AG08396 (cell line): ENCODE measurements at places on chromosomes 6 and 20.

DNA sequence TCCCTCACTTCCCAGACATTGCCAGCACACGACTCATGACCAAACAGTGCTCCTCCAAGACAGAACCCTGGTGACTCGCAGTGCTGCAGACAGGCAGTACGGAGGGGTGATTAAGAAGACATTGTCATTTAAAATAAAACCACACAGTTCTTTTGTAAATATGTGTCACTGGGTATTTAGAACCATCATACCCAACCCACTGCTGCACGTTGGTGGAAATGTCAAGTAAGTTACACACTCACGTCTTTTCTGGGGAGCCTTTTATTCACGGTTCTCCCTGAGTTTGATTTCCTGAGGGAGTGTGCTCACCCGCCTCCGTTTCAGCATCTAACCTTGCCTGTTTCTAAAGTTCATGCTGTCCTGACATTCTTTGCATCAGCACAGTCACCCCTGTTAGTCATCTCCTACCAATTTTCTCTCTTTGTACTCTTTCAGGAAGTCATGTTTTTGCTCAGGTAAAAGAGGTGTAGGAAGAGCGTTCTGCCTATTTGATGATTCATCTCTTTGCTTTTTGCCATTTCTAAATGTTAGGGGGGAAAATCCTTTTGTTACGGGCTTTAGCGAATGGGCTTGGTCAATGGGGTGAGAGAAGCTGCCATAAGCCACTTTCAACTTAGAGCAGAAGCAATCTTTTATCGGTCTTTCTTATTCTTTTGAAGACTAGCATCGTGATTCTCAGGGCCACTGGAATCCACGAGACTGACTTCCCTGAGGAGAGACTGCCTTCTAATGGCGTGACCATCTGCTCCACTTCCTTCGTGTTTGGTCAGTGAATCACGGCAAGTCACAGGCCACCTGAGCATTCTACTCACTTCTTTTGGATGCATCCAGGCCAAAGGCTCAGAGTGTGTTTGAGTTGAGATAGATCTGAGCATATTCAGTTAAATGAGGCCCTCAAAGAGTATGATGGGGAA is 512.8 kb upstream of the JARID2 start:
- DNase-seq: peak; percentile 27

- DNase-seq: no peak
Observed at GRCh38 chr6:38750968-38751615, 36.0 kb downstream of the DNAH8 start.

DNA sequence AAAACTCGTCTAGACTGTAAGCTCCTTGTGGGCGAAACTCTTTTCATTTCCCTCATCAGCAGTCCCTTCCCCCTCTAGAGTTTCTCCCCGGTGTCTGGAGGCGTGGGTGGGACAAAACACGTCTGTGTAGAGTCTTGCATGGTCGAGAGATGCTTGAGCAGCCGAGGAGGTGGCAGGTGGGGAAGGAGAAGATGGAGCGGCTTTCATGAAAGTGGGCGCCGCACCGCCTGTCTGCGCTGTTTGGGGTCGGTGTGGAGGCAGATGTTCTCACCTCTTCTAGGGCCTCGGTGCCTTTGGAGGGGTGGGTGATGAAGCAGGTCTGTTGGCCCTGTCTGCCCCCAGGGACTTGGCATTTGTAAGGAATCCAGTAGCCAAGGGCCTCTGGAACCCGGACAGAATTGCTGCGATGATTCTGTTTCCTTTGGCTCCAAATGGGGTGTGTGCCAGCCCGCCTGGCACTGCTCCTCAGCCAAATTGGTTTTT is 1.2 kb downstream of the BRPF3 start:
- DNase-seq: no peak

GRCh38 chr6:133241901-133242636 is 912 bp downstream of the EYA4 start:
- DNase-seq: peak; percentile 26

DNA sequence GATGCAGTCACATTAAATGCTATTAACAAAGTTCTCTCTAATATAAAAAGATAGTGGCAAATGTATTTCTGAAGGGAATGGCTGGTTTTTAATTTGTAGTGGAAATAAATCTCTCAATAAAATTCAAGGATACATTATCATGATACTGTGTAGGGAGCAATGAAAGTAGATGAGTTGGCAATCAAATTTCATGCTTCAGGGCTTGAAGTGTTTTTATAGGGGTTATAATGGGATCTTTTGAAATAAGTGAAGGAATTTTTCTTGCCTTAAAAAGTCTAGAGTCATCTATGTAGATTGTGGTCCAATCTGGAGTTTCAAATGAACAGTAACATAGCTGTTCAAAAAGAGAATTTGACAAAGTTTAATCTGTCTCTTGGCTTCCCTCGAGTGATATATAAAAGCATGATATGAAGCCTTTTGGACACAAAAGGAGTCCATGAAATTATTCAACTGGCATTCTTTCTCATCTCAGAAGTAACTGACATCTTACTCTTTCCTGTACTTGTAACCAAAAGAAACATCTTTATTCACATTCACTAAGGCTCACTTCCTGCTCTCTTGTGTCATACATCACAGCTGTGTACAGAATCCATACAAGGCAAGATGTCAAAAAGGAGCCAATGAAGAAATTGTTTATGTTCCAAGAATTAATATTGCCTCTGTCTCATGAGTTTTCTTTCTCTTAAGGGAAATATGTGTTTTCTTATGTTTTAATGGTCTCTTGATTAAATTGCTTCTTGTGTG is 591.0 kb upstream of the GJE1 start:
- no peak for DNase-seq

DNA sequence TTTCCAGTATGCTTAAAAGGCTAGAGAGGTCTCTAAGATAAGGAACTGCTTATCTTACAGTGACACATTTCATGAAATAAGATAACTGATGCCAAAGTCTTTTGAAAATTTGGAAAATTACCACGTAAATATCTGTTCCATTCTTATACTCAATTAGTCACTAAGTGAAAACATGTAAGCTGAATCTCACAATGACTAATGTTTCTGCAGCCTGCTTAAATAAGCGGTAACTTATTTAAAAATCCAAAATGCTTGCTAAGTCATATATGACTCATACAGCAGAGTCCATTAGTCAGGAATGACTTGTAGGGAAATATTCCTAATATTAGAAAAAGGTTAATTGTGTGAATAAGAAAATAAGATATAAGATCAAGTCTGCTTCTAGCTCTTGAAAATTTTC is 27.8 kb upstream of the LGSN start:
- DNase-seq: peak; percentile 48

- DNase-seq: no peak
Observed at GRCh38 chr20:37921341-37921929, 18.5 kb downstream of the VSTM2L start.

GRCh38 chr20:12394786-12395185 is 477.1 kb downstream of the BTBD3 start:
- DNase-seq: no peak

DNA sequence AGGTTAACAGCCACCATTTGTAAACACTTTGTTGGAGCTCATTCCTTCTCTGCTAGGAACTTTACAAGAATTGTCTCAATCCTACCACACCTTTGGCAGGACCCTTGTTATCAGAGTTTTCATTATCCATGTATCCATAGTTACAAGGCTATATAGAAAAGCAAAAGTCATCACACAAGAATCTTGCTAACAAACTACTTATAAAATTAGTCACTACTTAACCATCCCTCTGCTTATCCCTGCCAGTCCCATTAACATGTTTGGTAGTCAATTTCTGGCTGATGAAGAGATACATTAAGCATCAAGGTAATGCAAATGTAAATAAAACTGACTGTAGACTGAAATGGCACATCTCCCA is 10.4 kb downstream of the ZSWIM3 start:
- peak; percentile 68 for DNase-seq

DNA sequence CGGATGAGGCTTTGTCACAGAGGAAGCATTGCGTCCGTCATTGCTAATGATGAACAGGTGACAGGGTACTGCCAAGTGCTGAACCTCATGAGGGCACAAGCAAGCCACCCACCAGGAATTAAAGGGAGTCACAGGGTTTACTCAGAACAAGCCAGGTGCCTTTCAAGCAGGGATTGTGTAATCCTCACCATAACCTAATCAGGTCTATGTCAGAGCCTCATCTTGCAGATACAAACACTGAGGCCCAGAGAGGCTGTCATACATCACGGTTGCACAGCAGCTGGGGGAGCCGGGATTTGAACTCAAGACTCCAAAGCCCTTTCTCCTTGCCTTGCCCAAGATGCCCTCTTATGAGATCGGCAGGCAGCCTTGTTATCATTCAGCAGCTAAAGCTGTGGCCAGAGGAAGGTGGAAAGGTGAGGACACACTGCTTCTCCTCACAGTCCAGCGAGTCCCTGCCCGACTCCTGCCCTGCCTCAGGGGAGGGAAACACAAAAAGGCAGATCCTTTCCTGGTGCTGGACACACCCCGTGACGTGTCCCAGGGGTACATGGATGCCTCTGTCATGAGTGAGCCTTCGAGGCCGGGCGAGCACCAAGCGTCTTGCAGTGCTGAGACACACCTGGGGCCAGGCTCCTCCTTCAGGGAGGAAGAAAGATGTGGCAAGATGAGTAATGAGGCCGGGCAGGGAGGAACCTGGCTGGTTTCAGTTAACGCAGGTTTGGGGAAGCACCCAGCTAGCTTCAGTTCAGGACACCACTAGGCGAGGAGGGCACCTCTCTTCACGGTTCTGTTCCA is 214.9 kb downstream of the LY86 start:
- DNase-seq: no peak

DNA sequence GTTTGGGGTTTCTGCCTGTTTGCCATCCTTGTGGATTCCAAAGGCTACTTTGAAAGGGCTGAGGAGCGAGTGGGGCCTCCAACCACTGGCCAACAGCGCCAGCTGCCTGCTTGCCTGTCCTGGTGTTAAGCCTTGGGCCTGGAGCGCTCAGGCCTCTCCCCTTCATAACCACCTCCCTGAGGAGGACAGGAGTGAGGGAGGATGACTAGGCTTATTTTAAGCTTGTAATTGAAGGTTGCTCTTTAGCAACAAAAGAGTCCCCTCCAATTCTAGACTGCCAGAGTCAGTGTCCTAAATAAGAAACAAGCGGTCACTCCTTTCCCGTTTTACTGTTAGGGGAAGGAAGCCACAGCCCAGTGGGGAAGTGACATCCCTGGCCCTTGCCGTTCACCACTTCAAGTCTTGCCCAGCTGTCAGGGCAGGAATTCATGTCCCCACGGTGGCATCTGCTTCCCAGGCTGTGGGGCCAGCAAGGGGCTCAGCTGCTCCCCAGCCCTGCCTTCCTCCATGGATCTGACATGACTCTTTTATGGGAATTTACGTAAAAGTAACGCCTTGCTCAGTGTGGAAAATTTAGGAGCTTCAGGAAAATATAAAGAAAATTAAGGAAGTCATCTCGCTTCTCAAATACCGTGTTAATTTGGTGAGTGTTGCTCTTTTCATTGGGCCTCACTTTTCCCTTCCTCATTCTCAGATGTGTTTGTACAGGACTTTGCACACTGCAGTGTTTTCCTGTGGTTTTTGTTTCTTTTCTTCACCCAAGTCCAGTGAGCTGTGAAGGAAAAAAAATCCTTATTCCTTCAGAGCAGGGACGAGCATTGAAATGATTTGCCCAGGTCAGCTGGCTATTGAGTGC is 57.8 kb downstream of the SSR1 start:
- DNase-seq: no peak

- peak; percentile 90 for DNase-seq
Observed at GRCh38 chr20:62010551-62011402, 54.9 kb downstream of the TAF4 start.

- no peak for DNase-seq
Observed at GRCh38 chr20:52256454-52256853, 64.9 kb upstream of the ZFP64 start.

DNA sequence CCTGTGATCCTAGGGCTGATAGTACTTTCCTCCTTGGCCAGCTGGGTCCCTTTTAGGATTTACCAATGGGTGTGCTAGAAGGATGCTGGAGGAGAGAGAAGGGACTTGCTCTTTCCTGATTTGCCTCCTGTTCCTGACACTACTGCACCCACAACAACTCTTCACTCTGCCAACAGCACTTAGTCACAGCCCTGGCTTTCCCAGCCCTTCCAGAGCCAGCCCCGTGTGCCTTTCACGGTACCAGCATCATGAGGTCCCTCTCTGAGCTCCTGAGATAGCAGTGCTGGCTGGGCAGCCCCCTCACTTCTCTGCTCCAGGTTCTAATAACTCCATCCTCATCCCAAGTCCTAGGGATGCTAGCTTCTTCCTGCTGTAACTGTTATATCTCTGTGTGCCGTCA is 80.9 kb downstream of the DNAH8 start:
- no peak for DNase-seq

DNA sequence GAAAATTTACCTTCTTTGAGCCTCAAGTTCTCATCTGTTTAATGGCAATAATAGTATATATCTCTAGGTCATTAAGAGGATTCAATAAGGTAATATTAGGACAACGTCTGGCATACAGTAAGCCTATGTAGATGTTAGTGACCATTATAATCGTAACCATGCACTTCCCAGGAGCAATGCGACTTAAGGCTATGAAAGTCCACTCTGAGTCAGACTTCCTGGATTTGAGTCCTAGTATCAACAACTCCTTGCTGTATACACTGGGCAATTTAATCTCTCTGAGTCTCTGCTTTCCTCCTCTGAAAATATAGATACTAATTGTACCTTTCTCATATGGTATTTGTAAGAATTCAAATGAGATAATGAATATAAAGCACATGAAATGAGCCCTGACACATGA is 168.1 kb upstream of the HDDC2 start:
- DNase-seq: no peak

DNA sequence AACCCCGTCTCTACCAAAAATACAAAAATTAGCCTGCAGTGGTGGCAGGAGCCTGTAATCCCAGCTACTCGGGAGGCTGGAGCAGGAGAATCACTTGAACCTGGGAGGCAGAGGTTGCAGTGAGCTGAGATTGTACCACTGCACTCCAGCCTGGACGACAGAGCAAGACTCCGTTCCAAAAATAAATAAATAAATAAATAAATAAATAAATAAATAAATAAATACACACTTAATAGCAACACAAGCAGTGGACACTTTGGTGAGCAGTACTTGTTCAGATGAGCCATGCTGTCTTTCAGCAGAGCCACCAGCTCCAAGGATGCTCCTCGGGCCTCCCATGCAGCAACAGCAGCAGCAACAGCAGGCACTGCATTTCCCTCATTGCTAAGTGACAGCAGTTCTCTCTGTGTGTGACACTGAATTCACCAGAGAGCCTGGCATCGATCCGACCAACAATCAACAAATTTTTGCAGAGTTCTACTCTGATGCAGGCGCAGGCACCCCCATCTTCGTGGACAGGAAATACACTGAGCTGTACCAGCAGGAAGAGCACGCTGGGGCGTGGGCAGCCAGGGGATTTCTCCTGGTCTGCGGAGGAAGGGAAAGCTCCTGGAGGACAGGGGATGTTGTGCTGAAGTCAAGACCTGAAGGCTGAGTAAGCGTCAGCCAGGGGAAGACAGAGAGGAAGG is 54.0 kb upstream of the SNX9 start:
- DNase-seq: no peak

GRCh38 chr6:77650098-77650663 is 2.7 kb upstream of the MEI4 start:
- no peak for DNase-seq

DNA sequence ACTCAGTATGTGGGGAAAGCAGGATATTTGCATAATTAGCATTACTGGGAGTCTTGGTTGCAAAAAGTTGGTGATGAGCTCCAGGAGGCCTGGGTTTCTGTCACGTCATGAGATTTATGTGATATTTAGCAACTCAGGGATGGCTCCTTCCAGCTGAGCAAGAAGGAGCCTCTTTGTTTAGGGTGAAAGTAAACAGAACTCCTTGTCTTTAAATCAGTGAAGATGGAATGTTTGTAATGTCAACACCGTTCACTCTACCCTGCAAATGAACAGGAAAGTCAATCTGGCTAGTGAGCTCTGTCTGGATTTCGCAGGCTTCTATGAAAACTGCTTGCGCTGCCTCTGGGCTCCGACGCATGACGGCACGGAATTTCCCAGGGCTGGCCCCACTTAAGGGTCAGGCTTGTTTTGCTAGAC is 86.9 kb downstream of the PXDC1 start:
- DNase-seq: no peak

- no peak for DNase-seq
Observed at GRCh38 chr20:59670786-59671492, 66.6 kb downstream of the PHACTR3 start.
